Naive thymus-derived CD8-positive, alpha-beta T cell (primary cell): ENCODE measurements at places on chromosomes 13 and 19. TPM values are rescaled to one million over a fixed set of nuclear protein-coding genes. Genes with fewer than 3 reads are reported as not detected.

DNA sequence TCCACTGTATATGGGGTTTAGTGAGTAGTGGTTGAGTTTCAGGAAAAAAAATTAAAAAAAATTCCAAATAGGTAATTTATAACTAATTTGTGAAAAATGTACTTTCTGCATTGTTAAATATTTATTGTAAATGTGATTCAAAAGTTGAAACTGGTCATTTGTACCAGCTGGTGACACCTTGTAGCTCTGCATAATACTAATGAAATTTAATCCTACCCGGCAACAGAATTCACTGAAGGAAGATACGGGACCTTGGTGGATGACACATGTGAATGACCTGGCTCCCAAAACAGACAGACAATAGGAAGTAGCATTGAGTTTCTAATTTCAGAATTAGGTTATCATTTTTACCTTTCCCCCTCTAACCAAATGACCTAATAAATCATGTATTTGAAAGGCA lies 73.8 kb downstream of the SLITRK6 start:
- DNase-seq = no peak

The REEP6 gene
- 4.8 TPM for total RNA-seq

DNA sequence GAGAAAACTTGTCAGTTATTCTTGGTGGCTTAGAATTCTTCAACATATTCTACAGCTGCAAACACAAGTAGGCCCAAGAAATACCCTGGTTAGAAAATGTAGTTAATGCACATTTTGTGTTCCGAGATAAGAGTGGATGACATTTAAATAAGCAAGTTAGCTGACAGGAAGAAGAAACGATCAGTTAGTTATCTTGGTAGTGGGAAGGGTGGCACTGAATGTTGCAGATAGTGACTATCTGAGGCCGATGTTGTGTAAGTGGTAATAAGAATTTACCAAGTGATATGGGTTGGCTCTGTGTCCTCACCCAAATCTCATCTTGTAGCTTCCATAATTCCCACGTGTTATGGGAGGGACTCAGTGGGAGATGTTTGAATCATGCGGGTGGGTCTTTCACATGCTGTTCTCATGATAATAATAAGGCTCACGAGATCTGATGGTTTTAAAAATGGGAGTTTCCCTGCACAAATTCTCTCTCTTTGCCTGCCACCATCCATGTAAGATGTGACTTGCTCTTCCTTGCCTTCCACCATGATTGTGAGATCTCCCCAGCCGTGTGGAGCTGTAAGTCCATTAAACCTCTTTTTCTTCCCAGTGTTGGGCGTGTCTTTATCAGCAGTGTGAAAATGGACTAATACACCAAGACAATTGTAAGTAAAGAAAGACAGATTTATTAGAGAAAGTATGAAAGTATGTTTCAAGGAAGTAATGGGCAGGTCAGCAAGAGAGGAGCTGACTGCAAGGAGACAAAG lies 10.9 kb upstream of the AKAP11 start:
- no peak for DNase-seq

The SIGLEC12 gene
- total RNA-seq = not detected

- DNase-seq = no peak
Measured at GRCh38 chr19:5489551-5489950, 34.3 kb downstream of the ZNRF4 start.

- no peak for DNase-seq
Measured at GRCh38 chr13:104086759-104087158, 1020.5 kb upstream of the SLC10A2 start.

DNA sequence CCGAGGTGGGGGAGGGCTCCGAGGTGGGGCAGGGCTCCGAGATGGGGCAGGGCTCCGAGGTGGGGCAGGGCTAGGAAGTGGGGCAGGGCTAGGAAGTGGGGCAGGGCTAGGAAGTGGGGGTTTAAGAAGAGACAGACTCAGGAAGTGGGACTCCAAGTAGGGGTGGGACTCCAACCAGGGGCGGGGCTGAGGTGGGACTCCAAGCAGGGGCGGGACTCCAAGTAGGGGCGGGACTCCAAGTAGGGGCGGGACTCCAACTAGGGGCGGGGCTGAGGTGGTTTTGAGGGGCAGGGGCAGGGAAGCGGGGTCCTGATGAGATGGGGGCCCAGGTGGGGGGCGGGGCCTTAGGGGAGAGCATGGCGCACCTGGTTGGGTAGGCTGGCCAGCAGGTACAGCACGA lies 13.6 kb downstream of the CFD start:
- peak; percentile 49 for DNase-seq

- DNase-seq = peak; percentile 51
Measured at GRCh38 chr19:47305309-47305751, 4.3 kb upstream of the C5AR1 start.

The DNASE2 gene
- 26.2 TPM for total RNA-seq

DNA sequence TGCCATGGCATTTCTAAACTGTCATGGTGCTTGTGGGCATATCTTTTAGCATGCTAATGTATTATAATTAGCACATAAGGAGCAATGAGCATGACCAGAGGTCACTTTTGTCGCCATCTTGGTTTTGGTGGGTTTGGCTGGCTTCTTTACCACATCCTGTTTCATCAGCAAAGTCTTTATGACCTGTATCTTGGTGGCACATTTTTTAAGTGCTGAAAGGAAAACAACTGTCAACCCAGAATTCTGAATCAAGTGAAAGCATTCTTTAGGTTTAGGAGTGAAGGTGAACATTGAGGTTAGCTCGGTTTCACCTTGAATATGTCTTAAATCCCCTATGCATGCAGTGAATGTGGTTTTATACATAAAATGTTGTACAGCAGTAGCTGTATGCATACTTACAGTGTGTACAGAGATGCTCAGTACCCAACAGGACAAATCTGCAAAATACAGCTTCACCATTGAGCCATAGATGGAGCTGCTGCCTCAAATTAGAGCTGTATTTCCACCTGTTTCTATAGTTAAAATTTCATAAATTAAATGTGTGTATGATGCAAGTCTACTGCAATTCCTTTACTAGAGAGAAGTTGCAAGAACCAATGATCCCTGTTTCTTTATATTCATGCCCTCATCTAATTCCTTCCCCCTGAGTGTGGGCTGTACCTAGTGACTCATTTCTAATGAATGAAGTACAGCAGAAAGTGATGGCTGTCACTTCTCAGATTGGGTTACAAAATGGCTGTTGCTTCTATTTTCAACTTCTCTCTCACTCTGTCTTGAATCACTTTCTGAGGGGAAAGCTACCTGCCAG lies 25.2 kb upstream of the IGSF23 start:
- no peak for DNase-seq

DNA sequence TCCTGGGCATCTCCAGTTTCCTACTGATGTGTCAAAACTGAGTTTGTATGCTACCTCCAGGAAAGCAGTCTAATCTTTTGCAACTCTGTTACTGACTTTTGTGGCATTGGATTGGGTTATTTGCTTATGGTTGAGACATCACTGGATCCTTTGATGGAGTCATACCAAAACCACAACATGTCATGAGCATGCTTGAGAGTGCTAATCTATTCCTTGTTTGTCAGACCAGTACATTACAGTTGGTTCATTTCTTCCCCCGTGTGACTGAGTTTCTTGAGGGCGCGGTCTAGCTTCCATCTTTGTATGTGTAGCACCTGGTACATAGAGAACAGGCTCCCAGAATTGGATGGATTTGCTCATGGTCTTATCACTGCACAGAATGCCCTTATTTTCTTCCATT lies 43.2 kb downstream of the SUGT1 start:
- DNase-seq = no peak

The METTL21C gene
- not detected for total RNA-seq
